ENCODE measurements at places on chromosomes 1 and 21.

- DNase-seq, result peak; percentile 92
These were observed at the start of gene RCOR3 for GRCh38 chr1:211258756-211259637. Gene RCOR3, plus strand, starts transcription at chr1:211259366. Its CDS starts 195 bp downstream, at chr1:211259561.

GRCh38 chr1:95301614-95302013 lies 67.6 kb downstream of the RWDD3 start:
- no peak for DNase-seq

DNA sequence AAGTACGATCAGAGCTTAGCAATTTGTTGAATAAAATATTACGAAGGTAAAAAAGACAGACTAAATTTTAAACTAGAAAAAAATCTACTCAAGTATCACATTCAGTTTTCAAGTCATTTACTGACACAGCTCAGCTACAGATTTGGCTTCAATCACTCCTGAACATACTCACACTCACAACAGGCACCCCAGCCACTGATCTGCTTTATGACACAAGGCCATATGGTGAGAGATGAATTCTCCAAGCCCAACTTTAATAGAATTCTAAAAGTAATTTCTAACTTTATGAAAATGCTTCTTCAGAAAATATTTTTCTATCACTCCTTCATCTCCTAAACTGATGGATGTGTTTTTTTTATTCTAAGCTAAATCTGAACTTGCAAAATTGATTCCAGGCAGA lies 337.1 kb downstream of the HHIPL2 start:
- DNase-seq, result no peak

DNA sequence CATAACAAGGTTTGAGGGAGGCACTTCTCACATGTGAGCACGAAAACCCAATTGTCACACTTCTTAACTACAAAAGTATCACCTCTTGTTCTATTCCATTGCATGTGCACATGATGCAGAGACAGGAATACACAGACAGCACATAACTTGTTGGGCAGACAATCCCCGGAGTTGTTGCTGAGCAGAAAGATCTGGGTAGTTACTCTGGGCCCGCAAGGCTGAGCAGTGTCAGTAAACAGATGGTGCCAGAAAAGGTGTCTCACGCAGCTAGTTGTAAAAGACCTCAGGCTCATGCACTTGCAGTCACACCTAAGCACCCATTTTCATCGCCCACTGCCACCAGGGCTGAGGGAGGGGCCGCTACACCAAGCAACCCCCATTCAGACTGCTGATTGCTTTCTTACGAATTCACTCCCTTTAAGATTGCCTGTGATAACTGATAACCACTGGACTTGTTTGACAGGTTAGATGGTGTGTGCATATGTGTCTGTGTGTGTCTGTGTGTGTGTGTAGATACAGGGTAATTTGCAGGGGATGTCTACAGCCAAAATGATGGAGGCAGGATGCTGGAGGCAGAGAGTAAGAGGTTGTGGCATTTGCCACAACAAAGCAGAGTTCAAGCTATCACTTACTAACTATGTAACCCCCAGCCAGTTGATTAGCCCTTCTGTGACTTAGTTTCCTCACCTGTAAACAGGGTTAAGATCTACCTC lies 4.2 kb downstream of the LGR6 start:
- DNase-seq, result no peak

GRCh38 chr1:97204468-97204867 lies 482.9 kb downstream of the PTBP2 start:
- no peak for DNase-seq

DNA sequence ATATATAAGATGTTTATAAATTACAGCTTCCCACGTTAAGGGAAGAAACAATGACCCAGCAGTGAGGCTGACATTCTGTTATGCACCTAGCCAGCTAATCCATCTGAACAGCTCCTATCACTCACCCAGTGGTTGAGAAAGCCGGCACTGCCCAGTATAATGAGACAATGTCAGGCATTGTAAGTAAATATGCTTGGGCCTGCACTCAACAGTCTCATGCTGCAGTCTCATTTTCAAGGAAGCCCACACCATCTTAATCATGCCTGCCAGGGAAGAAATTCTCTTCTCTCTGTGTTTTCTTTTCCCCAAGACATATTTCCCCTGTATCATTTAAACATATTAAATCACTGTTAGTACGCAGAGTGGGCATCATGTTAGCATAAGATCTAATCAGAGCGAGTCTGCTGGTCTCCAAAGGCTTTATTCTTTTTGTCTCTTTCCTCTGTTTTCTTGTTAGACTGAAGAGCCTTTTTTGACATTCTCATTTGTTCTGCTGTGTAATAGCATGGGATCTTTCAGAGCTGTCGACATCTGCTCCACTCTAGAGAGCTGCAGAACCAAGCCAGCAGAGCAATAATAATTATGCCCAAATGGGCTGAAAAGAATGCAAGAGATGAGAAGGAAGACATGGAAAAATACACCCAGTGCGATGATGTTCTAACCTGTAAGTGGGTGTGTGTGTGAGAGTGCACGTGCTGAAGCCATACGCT lies 67.6 kb upstream of the SLC22A15 start:
- DNase-seq, result no peak

DNA sequence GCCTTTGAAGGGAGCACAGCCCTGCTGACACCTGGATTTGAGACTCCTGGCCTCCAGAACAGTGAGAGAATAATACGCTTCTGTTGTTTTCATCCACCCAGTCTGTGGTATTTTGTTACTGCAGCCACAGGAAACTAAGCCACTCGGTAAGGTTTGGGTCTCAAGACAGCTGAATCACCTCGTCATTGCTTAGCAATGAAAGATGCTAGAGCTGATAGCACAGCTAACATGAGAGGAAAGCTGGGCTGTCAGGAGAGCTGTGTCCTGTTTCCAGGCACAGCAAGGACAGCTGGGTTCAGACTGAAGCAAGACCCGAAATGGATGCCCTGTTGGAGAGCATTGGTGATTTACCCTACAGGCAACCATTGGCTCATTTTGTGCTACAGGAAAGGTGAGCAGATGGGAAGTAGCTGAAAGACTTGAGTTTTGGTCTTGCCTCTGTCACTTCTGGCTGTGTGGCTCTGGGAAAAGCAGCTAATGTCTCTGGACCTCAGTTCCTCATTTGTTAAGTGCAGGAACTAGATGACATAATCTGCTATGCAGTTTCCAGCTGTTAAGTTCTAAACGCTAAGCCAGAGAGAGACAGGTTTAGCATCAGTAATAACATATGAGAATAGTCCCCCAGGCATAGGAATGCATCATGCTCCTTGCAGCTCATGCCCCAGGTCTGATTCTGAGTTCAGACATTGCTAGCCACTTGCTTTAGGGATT lies 58.0 kb downstream of the CLIC6 start:
- no peak for DNase-seq

DNA sequence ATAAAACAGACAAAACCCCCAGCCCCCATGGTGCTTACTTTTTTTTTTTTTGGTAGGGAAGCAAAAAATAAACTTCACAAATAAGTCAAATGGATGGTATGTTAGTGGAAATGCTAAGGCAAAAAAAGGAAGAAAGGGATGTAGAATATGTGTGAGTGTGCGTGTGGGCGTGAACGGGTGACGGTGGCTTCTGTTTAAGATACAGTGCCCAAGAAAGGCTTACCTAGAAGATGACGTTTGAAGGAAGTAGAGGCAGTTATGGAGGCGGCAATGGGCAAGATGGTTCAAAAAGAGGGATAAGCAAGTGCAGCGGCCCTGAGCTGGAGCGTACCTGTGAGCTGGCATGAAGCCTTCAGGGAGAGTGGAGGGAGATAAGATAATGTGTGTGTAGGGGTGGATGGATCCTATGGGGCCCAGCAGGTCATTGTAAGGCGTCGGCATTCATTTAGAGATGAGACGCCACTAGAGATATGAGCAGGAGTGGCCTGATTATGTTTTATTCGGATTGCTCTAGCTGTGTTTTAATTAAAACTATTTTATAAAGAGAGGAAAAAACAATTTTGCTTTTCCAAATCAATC lies 19.9 kb downstream of the LEPR start:
- DNase-seq, result no peak

- no peak for DNase-seq
These were observed 33.7 kb downstream of the PSEN2 start for GRCh38 chr1:226903819-226904716.
